ENCODE measurements at places on chromosomes 13 and 19.

- DNase-seq = peak; percentile 92
Observed at GRCh38 chr19:40614622-40615411, 13.6 kb downstream of the LTBP4 start.

DNA sequence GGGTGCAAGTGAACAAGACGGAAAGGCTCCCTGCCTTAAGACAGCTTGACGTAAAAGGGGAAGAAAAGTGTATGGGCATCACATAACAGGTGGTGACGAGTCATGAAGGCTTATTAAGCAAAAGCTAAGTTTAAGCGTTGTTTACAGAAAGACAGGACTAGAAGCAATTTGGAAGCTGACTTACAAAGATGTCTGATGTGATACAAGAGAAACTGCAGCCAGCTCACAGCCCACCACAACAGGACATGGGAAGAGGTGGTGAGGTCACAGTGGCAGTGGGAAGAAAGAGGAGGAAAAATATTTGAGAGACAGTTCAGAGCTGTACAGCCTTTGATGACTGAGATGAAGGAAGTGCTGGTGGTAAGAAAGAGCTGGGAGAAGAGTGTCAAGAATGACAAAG lies 181.6 kb downstream of the KLF12 start:
- no peak for DNase-seq

DNA sequence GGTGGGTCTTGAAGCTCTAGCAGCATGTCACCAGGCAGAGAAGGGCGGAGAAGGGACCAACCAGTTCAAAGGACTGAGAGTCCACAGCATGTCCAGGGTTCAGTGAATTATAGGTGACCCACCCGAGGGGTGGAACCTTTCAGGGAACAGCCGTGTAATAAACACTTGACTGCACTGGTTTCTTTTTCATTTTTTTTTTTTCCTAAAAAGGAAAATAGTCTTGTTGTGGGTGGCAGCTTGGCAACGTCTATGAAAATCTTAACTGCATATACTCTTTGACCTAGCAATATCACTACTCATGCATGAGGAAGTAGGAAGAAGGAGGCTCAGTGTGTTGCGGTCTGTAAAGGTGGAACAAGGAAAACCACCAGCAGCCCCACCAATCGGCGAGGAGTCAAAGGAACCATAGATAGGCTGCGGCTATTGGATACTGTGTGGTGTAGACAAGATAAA lies 13.0 kb upstream of the MYH14 start:
- DNase-seq = no peak

DNA sequence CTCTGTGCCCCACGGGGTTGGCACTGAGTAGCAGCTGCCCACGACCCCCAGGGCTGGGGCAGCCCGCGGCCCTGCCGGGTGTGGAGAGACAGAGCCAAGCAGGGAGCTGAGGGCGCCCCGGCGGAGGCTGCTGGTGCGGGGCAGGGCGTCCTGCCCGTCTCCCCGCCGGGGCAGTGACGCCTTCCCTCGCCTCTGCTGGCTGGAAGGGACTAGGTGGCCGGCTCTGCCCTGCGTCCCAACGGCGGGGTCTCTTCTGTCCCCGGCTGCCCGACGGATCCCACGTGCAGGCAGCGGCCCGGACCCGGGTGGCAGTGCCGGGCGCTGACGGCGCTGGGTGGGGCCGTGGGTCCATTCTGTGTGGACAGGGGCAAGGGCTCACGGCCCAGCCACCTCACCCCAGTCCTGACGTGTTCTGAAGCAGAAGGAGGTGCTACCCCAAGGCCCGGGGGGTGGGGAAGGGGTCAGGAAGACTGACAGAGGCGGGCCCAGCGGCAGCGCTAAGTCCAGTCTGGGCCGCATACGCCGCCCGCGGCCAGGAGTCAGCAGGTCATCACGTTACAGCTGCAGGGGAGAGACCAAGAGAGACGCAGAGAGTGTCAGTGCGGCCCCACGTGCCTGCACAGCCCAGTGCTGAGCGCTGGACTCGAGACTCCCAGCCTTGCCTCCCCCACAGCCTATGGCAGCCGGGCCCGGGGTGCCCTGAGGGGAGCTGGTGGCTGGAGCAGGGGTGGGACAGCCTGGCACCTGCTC lies 15.1 kb upstream of the PLPP2 start:
- DNase-seq = no peak

GRCh38 chr13:42968906-42969305 lies 23.1 kb downstream of the EPSTI1 start:
- no peak for DNase-seq
